Umbilical cord (tissue), 2 donors: ENCODE measurements at places on chromosomes 2 and 18.

GRCh38 chr2:168210895-168211570 is 36.4 kb downstream of the STK39 start:
- peak; percentile 51 for DNase-seq

DNA sequence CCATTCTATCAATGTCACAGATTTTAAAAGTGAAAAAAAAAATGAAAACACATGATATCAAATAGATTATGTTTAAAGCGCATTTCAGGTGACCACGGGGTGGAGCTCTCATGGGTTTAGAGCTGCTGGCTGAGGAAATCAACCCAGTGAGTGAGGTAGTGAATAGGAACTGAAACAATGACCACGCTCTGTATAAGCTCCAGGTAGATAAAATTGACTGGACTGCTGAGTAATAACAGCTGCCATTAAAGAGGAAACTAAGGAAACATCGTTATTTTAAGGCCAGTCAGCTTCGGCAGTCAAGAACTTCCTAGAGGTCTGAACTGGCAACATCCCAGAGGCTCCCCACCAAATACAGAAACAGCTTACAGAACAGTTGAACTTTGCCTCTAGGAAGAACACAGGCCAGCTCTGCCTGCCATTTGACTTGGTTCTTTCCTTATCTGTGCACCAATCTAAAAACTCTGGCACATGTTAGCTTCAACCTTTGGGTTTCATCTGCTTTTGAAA is 185.9 kb downstream of the PDE1A start:
- peak; percentile 4 for DNase-seq

DNA sequence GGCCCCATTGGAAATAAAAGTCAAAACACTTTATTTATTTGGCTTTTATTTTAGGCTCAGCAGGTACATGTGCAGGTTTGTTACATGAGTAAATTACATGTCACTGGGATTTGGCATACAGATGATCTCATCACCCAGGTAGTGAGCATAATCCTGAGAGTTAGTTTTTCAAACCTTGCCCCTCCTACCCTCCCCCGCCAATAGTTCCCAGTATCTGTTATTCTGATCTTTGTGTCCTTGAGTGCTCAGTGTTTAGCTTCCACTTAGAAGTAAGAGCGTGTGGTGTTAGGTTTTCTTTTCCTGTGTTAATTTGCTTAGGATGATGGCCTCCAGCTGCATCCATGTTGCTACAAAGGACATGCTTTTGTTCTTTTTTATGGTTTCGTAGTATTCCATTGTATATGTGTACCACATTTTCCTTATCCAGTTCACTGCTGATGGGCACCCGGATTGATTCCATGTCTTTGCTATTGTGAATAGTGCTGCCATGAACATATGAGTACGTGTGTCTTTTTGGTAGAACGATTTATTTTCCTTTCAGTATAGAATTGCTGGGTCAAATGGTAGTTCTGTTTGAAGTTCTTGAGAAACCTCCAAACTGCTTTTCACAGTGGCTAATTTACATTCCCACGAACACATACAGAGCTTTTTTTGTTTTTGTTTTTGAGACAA is 47.9 kb downstream of the ARMC9 start:
- no peak for DNase-seq

DNA sequence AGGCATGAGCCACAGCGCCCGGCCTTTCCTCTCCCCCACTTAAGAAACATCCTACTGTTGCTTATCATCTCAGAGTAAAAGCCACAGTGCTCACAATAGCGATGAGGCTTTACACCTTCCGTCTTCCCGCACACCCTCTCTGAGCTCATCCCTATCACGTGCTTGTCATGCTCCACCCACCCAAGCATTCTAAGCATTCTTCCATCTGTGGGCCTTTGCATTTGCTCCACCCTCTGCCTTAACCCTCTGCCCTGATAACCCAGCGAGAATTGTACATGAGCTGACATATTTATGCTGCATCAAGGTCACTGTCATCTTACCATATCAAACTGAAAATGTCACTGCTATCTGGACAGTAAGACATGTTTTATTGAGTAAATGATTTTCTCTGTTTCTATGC is 22.6 kb downstream of the FOXI3 start:
- DNase-seq, result no peak

GRCh38 chr2:118097657-118098056 is 9.4 kb downstream of the INSIG2 start:
- no peak for DNase-seq

GRCh38 chr2:7773362-7774360 is 856.4 kb downstream of the RNF144A start:
- DNase-seq, result no peak

DNA sequence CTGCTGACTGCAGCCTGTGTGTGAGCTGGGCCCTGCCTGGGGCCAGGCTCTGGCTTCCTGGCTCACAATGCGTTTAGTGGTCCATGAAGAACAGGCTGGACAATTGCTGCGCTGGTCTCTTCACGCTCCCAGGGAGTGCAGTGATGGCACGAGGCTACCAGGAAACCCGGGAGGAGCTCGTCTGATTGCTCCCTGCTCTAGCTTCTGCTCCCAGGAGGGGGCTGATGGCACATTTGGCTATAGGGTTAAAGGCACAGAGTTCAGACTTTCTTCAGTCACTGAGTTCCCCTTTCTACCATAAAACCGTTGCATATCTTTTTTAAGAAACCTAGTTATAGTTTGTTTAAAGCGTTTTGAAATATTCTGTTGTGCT is 60.1 kb downstream of the KCNF1 start:
- DNase-seq, result no peak

GRCh38 chr18:677145-677544 is 19.7 kb downstream of the TYMS start:
- no peak for DNase-seq

- DNase-seq, result no peak
Measured at GRCh38 chr2:96336873-96337272, 1.3 kb downstream of the NCAPH start.

DNA sequence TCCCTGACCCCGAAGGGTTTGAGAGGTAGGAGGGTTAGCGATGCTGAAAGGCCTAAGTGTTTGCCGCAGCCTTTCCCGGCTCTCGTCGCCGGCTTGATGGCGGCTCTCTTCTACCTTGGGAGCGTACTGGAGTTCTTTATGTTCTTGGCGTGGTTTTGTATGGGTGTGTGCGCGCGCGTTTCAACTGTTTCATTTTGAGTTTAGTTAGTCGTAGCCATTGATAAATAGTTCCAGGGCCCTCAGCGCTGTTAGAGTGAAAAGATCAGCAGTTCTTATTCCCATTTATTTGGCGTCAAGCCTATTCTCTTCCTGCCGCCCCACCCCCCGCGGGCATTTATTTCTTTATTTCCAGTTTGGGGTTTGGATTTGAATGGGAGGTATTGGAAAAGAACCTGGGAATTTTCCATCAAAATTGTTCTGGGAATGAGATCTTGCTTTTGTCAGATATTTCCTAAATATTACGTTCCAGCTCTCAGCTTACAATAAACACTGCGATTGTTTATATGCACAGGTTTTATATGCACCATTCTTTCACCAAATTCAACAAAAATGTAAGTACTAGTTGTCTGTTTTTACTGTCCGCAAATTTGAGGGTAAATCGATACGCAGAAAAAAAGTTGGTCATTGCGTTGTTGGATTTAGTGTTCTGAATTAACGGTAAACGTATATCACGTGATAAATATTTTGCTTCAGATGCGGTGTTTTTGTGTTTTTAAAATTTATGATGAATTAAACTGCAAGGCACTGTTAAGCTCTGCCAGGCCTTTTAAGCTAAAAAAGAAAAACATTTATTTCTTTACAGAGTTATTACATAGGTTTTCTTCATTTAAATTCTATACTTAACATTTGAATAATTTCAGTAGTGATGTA is 954 bp downstream of the CCNT2 start:
- peak; percentile 40 for DNase-seq

DNA sequence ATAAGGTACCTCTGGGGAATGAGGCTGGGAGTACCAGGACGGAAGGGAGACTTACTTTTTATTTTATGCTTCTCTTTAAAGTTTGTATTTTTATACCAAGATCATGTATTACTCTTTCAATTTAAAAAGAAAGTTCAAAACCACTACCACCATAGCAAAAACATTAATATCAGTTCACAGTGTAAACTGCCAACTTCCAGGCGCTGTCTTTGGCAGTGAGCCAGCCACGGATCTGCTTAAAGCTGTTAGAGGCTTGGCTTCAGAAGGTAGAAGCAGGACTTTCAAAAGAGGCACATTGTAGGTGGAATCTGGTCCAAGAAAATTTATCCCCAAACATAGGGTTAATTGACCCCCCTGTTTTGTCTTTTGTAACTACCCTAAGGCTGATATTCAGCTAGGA is 74.8 kb downstream of the B3GNT2 start:
- peak; percentile 73 for DNase-seq

GRCh38 chr2:53445383-53446070 is 322.1 kb upstream of the CHAC2 start:
- DNase-seq, result peak; percentile 61

- no peak for DNase-seq
Measured at GRCh38 chr2:160920061-160920460, 240.2 kb upstream of the TANK start.

- DNase-seq, result no peak
Measured at GRCh38 chr2:6835467-6835866, 30.2 kb downstream of the CMPK2 start.

- peak; percentile 59 for DNase-seq
Measured at GRCh38 chr2:196170606-196171247, 651 bp downstream of the STK17B start.

DNA sequence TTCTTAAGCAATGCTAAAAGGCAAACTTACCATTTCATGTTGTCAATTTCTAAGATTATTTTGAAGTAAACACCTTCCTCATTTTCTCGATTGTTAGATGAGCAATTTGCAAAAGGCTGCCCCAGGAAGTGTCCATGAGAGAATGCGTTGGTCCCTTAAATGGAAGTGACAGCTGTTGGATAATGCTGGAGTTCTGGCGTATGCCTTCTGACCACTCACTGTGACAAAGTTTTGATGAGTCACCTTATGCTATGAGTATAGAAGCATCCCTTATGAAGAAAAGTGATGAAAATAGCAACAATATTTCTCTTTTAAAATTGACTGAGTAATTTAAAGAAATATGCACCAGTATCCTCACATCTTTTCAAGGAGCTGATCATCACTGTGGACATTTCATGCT is 1497.5 kb downstream of the DPP10 start:
- DNase-seq, result no peak

DNA sequence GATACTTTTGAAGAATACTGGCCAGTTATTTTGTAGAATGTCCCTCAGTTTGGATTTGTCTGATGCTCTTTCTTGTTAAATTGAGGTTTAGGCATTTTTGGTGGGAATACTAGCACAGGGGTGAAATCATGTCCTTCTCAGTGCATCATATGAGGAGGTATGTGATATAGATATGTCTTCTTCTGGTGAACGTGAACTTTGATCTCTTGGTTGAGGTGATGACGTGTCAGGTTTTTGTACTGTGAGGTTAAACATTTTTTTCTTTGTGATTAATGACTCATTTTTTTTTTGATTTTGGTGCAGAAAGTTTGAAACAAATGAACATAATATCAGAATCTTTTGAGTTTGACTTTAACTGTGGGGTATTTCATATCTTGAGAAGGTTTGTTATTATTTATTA is 11.0 kb downstream of the ZNF407 start:
- DNase-seq, result no peak

DNA sequence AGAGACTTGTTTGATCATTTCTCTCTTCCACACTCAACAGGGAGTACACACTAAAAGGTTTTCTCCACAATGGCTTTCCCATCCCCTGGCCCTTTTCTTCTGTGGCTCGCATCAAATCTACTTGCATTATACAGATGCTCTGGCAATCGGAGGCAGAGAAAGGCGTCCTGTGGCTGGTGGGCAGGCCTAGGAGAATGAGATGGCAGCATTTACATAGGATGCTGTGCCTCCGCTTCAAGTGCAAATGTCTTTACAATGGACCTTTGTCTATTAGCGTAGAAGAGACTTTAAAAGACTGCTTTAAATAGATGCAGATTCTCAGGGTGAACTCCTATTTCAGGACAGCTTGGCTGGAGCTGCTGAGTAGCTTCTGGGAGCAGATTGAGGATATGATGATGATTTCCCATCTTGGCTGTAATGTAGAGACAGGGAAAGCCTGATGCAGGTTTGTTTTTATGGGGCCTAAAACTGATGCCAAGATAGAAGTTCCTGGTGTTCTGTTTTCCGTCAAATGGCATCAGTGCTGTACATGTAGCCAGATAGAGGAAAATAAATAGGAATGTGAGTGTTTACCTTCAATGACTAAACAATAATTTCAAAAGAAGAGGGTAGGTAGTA is 423.4 kb downstream of the RND3 start:
- peak; percentile 35 for DNase-seq

DNA sequence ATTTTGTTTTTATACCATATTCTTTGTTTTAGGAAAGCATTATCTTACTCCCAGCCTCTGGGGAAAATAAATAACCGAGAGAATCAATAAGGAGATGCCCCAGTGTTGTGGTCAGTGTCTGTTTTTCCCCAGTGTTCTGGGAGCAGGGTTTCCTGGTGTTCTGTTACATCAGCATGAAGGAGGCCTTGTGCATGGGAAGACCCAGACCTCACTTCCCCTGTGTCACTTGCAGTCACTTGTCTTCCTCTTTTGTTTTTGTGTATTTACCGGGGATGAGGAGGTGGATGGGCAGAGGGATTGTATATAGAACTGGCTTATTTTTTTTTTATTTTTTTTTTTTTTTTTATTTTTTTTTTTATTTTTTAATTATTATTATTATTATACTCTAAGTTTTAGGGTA is 45.0 kb upstream of the MGAT5 start:
- DNase-seq, result no peak

GRCh38 chr2:112093216-112093615 is 38.1 kb downstream of the TMEM87B start:
- peak; percentile 65 for DNase-seq

GRCh38 chr2:43152186-43152585 is 74.2 kb downstream of the ZFP36L2 start:
- DNase-seq, result no peak

DNA sequence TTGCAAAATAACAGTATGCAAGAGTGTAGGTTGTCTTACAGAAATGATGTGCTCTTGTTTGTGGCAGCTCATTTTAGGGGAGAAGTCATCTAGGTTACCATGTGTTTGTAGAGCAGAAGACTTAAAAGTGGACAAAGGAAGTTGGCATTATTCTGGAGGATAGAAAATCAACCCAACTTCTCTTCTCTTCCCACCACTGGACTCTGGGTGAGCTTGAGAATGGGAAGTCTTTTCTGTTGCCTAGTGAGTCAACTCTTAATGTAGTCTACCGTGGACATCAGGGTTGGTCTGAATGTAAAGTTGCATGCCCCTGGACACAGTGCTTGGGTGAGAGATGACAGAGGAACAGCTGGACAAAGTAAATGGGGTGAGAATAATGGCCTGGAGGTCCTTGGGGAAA is 98.3 kb downstream of the FMNL2 start:
- no peak for DNase-seq
